Transverse colon (tissue), 4 donors: ENCODE measurements at places on chromosomes 13 and 19. TPM values are rescaled to one million over a fixed set of nuclear protein-coding genes. Genes with fewer than 3 reads are reported as not detected.

DNA sequence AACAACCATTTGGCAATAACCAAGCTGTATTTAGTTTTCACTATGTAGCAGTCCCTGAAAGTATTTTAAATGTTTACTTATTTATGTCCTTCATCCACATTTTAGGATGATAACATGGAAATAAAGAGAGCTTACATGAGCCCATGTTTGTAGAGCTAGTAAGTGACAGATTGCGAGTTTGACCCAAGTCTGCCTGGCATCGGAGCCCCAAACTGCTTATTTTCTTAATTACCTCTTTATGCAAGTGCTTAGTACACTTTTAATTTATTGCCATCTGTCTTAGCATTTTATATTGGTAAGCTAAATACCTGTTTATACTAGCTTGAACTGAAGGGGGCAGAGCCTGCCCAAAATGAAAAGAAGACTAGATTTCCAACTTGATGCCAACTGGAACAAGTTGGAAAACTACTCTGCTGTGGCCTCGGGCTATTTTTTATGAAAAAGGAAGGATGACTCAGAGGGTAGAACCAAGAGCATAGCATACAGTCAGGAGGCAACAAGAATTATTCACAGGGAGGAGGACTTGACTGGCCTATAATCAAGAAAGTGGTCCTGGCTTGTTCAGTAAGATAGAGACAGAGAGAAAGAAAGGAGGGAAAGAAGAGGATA, 150.2 kb downstream of the NDFIP2 start:
- DNase-seq = no peak
- H3K27ac ChIP-seq = no peak overlapping the region
- no peaks in the 10 kb centered on the region for H3K36me3 ChIP-seq
- no peak overlapping the region for H3K4me3 ChIP-seq
- no peaks in the 10 kb centered on the region for H3K27me3 ChIP-seq

The KLK12 gene
- total RNA-seq = not detected

- H3K4me3 ChIP-seq = no peak overlapping the region
- no peaks in the 10 kb centered on the region for H3K27me3 ChIP-seq
- H3K4me1 ChIP-seq = no peaks in the 10 kb centered on the region
- H3K36me3 ChIP-seq = no peaks in the 10 kb centered on the region
- no peak overlapping the region for H3K27ac ChIP-seq
- no peak for DNase-seq
These were observed 32.6 kb downstream of the KBTBD6 start for GRCh38 chr13:41099986-41100385.

- no peaks in the 10 kb centered on the region for H3K27me3 ChIP-seq
- no peak overlapping the region for H3K27ac ChIP-seq
- DNase-seq = no peak
- no peak overlapping the region for H3K4me3 ChIP-seq
- no peaks in the 10 kb centered on the region for H3K36me3 ChIP-seq
- H3K4me1 ChIP-seq = no peaks in the 10 kb centered on the region
These were observed 458.4 kb downstream of the SLITRK1 start for GRCh38 chr13:83423861-83424260.

The ZNF546 gene
- total RNA-seq = 0.60 TPM

The FARSA gene
- 40.8 TPM for total RNA-seq

The GARIN5A gene
- 0.79 TPM for total RNA-seq

GRCh38 chr19:5672708-5673459, 7.4 kb downstream of the MICOS13 start:
- H3K27me3 ChIP-seq = no peaks in the 10 kb centered on the region
- H3K27ac ChIP-seq = no peak overlapping the region
- no peaks in the 10 kb centered on the region for H3K36me3 ChIP-seq
- no peaks in the 10 kb centered on the region for H3K4me1 ChIP-seq
- H3K4me3 ChIP-seq = no peak overlapping the region

- H3K27ac ChIP-seq = no peak overlapping the region
- H3K36me3 ChIP-seq = no peaks in the 10 kb centered on the region
- no peak overlapping the region for H3K4me3 ChIP-seq
- H3K4me1 ChIP-seq = no peaks in the 10 kb centered on the region
- H3K27me3 ChIP-seq = no peaks in the 10 kb centered on the region
- DNase-seq = no peak
These were observed 598.6 kb upstream of the PCDH20 start for GRCh38 chr13:62014299-62014698.

DNA sequence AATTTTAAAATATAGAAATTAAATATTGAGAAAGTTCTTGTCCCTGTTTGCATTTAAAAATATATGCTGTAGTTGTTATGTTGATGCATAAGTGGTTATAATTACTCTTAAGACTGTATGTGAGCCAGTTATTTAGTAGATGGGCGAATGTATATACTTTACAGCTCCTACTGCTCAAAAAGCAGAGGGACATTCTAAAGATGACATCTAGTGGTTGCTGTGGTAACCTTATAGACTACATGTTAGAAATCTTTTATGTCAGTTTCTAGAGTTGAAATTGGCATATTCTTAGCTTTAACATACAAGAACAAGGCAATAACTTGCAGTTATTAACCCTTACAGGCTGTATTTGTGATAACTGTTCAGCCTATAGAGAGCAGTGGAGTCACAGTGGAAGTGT, 160.5 kb downstream of the OLFM4 start:
- no peaks in the 10 kb centered on the region for H3K27me3 ChIP-seq
- DNase-seq = no peak
- H3K4me3 ChIP-seq = no peak overlapping the region

- H3K27me3 ChIP-seq = no peaks in the 10 kb centered on the region
- H3K36me3 ChIP-seq = no peaks in the 10 kb centered on the region
- H3K4me1 ChIP-seq = no peaks in the 10 kb centered on the region
These were observed 4.5 kb upstream of the DUS3L start for GRCh38 chr19:5795382-5795919.

- H3K4me3 ChIP-seq = no peak overlapping the region
- H3K27ac ChIP-seq = no peak overlapping the region
- no peaks in the 10 kb centered on the region for H3K4me1 ChIP-seq
- no peaks in the 10 kb centered on the region for H3K27me3 ChIP-seq
These were observed 128.7 kb upstream of the SLC10A2 start for GRCh38 chr13:103194871-103195270.

- no peak overlapping the region for H3K4me3 ChIP-seq
- DNase-seq = no peak
- peak overlapping the region; percentile 81 for H3K27ac ChIP-seq
- H3K4me1 ChIP-seq = peaks cover 64% of the 10 kb centered on the region
- H3K27me3 ChIP-seq = no peaks in the 10 kb centered on the region
These were observed 22.4 kb downstream of the RANBP3 start for GRCh38 chr19:5955636-5955935.

GRCh38 chr19:31326329-31327028, 22.8 kb downstream of the TSHZ3 start:
- no peak for DNase-seq
- H3K27ac ChIP-seq = peak overlapping the region; percentile 0
- H3K36me3 ChIP-seq = no peaks in the 10 kb centered on the region
- no peak overlapping the region for H3K4me3 ChIP-seq
- H3K4me1 ChIP-seq = no peaks in the 10 kb centered on the region

The DLL3 gene
- not detected for total RNA-seq

- H3K4me3 ChIP-seq = no peak overlapping the region
- no peak overlapping the region for H3K27ac ChIP-seq
- no peak for DNase-seq
- H3K4me1 ChIP-seq = no peaks in the 10 kb centered on the region
These were observed 462.7 kb upstream of the ZNF507 start for GRCh38 chr19:31882709-31883108.

The CCDC169 gene
- total RNA-seq = 0.55 TPM

The PRODH2 gene
- total RNA-seq = not detected

DNA sequence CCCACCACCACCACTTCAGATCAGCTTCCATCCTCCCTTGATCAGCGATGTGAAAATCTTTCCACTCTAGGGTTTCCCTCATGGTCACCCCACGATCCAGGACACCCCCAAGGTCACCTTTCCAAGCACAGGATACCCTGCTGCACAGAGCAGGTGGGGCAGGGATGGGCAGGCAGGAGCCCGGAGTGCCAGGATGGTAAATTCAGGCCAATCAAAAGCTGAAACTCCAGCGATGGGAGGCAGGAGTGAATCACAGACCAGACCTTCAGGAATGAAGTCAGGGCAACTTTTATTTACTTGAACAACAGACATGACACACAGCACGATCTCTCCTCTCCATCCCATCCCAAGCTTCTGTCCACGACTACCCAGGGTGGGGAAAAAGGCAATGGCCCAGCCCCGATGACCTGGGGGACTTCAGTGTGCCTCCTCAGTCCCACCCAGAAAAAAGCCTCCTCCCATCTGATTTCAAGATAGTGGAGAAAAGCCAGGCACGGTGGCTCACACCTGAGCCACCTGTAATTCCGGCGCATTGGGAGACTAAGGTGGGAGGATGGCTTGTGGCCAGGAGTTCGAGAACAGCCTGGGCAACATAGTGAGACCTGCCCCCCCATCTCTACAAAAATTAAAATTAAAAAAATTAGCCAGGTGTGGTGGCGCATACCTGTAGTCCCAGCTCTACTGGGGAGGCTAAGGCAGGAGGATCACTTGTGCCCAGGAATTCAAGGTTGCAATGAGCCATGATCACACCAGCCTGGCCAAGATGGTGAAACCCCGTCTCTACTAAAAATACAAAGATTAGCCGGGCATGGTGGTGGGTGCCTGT, 39.2 kb downstream of the ZSWIM4 start:
- H3K27me3 ChIP-seq = no peaks in the 10 kb centered on the region
- no peak overlapping the region for H3K4me3 ChIP-seq
- peaks cover 57% of the 10 kb centered on the region for H3K4me1 ChIP-seq
- H3K36me3 ChIP-seq = no peaks in the 10 kb centered on the region
- H3K27ac ChIP-seq = peak overlapping the region; percentile 100

DNA sequence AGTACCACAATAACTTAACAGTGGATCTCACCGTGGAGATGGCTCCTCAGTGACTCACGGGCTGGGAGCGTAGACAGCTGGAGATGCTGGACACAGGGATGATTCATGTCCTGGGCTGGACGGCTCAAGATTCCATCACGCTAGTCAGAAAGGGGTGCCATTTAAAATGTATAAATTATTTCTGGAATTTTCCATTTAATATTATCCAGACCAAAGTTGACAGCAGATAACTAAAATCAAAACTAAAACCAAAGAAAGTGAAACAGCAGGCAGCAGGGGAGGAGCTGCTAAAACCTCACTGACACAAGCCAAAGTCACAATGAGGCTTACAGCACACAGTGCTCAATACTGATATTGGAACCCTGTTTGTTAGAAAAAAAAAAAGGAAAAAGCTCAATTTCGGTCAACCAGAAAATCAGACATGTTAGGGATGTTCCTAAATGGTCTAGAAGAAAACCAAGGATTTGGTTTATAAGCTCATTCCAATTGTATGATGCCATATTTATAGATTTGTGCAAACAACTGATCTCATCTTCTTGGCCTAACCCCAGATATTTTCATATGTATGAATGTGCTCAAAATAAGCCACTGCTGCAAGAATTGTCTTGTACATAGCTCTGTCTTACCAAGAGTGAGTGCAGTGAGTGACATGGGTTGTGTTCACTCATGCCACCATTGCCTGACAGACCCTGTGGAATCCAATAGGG, 111.8 kb downstream of the SACS start:
- peak overlapping the region; percentile 29 for H3K27ac ChIP-seq
- H3K27me3 ChIP-seq = no peaks in the 10 kb centered on the region
- DNase-seq = peak; percentile 17

- no peaks in the 10 kb centered on the region for H3K36me3 ChIP-seq
- H3K4me1 ChIP-seq = no peaks in the 10 kb centered on the region
- no peaks in the 10 kb centered on the region for H3K27me3 ChIP-seq
These were observed 13.0 kb downstream of the PROZ start for GRCh38 chr13:113171250-113172125.

GRCh38 chr13:94218951-94219350, 260.5 kb downstream of the DCT start:
- no peaks in the 10 kb centered on the region for H3K4me1 ChIP-seq
- H3K27ac ChIP-seq = no peak overlapping the region
- no peaks in the 10 kb centered on the region for H3K36me3 ChIP-seq

GRCh38 chr13:39682788-39683187, 27.3 kb downstream of the COG6 start:
- no peaks in the 10 kb centered on the region for H3K27me3 ChIP-seq
- H3K4me3 ChIP-seq = no peak overlapping the region
- DNase-seq = no peak
- peaks cover 3% of the 10 kb centered on the region for H3K36me3 ChIP-seq

DNA sequence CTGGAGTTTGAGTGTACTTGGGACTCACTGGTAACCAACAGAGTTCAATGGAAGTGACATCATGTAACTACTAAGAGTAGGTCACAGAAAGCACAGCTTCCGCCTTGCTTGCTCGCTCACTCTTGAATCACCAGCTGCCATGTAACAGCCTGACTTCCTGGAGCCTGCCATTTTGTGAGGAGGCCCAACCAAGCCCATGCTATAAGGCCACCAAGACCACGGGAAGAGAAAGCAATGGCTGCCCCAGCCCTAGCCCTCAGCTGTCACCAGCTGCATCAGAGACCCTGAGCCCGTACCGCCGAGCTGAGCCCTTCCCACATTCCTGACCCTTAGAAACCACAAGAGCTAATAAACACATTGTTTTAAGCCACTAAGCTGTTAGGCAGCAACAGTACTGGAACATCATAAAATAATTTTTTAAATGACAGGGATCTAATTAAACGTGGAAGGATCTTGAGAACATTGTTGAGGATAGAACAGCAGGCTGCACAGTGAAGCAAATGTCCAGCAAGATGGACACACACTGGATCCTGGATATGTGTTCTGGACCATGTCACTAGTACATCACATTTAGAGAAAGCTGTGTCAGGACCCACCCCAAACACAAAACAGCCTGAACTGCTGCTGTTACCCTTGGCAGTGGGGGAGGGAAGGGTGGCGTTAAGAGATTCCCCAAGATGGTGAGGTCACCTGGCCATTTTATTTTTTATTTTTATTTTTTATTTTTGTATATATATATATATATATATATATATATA, 21.7 kb upstream of the LDLR start:
- H3K27me3 ChIP-seq = no peaks in the 10 kb centered on the region
- no peak overlapping the region for H3K27ac ChIP-seq
- no peaks in the 10 kb centered on the region for H3K4me1 ChIP-seq
- no peak for DNase-seq
- H3K4me3 ChIP-seq = no peak overlapping the region

DNA sequence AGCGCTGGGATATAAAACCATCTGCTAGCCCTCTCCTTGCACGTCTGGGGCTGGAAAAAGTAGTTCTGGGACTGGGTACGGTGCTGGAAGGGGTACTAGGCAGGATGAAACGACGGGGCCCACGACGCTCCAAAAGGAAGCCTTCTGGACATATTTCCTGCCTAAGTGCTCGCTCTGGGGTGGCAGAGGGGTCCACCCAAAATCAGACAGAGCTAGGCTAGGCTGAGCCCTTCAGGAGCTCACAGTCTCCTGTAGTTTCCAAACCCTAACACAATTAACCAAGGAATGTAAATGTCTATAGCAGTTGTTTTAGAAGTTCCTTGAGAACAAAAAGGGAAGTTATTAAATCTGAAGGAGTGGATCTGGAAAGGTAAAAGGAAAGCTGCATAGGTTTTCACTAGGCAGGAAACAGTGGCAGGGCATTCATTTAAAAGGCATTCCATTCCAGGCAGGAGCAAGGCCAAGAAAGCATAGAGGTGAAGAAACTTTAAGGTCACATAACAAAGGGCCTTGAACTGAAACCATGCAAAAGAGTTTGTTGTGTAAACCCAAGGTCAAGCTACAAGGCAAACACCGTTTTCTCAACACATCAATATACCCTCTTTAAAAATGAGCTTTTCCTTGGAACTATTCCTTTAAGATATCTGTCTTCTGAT, 634 bp upstream of the DIAPH3 start:
- no peak for DNase-seq
- no peaks in the 10 kb centered on the region for H3K36me3 ChIP-seq
- peak overlapping the region; percentile 58 for H3K4me3 ChIP-seq
- H3K4me1 ChIP-seq = peaks cover 18% of the 10 kb centered on the region
- H3K27me3 ChIP-seq = no peaks in the 10 kb centered on the region
- peak overlapping the region; percentile 93 for H3K27ac ChIP-seq

GRCh38 chr13:111114362-111115060, 599 bp upstream of the ARHGEF7 start:
- peaks cover 92% of the 10 kb centered on the region for H3K27me3 ChIP-seq
- peak; percentile 31 for DNase-seq
